Activated CD4-positive, alpha-beta T cell treated with anti-CD3 and anti-CD28 coated beads, Interleukin-2, amount 50 U/mL, for 16 hours (primary cell): ENCODE measurements at places on chromosomes 13 and 19.

- DNase-seq: no peak
Observed at GRCh38 chr19:29248332-29248844, 35.4 kb upstream of the UQCRFS1 start.

DNA sequence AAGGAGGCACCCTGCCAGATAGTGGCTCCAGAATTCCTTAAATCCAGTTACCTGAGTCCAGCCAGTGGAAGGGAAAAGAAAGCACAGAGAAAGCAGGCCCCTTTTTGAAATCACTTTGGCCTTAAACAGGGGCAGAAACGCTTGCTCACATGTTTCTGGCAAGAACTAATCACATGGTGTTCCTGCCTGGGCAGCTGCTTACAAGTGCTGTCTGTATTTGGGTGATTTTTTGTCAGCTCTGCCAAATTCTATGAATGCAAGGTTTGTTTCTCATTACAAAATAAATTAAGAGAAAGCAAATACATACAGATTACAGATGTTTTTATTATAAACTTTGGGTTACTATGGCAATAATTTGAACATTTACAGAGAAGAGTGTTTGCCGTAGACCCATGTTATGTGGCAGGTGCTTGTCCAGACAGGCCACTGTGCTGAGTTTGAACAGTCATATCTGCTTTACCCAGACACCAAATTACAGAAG, 1237.8 kb downstream of the SLITRK5 start:
- no peak for DNase-seq

DNA sequence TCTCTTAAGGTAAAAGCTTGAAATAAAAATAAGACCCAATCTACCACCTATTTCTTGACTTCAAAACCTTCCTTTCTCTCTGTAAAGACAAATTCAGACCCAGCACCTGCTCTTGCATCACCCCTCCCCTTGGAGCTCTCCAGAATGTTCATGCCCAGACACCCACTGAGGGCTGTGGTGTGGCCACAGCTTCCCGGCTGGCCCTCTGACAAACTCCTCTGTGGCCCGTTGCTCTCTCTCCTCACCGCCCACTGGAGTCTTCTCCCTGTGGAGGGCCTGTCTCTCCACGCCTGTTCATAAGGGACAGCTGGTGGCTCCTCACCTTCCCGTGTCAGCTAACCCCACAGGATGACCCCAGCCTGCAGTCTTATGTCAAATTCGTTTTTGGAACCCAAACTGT, 49.1 kb downstream of the TSSK6 start:
- no peak for DNase-seq

GRCh38 chr19:49056101-49056901, 1.2 kb downstream of the CGB7 start:
- peak; percentile 28 for DNase-seq

- peak; percentile 87 for DNase-seq
Observed at GRCh38 chr19:48110350-48110966, at the start of gene PLA2G4C. TSS of gene PLA2G4C (minus strand) at chr19:48110817. CDS start at chr19:48106529, 4,288 bp downstream.
